GM12892 (cell line): ENCODE measurements at places on chromosomes 3 and 15.

DNA sequence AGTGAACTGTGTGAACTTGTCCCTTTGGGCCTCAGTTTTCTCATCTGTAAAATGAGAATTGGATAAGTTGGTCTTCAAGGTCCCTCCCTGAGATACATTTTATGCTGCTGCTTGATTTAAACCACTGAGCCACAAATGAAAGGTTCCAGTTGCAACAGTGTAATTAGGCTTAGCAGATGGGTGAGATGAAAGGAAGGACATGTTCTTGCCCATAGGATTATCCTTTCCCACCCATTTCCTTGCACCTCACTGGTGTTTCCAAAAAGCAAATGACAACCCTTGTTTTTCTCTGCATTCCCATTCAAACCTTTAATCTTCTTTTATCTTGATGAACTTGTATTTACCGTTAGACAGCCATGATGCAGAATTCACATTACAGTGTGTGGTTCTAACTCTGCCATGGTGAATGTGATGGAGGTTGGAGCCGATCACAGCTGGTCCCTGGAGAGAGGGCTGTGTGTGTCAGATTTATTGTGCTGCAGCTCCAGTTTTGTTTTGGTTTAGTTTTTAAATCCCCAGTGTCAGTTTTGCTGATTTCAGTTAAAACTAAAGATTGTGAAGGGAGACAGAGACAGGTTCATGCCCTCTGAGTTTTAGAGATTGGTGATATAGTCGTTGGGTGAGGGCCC, 44.0 kb downstream of the MAP2K1 start:
- DNase-seq, result no peak

- no peak for DNase-seq
These were observed 67.9 kb downstream of the CNTN4 start for GRCh38 chr3:2166552-2166951.

- DNase-seq, result no peak
These were observed 247.4 kb downstream of the MCTP2 start for GRCh38 chr15:94478763-94479162.

GRCh38 chr3:98982351-98982750, 80.9 kb upstream of the DCBLD2 start:
- DNase-seq, result no peak

GRCh38 chr3:39284457-39284881, 4.6 kb upstream of the CX3CR1 start:
- DNase-seq, result no peak

- no peak for DNase-seq
These were observed 9.0 kb downstream of the NIPA1 start for GRCh38 chr15:22795206-22796063.

GRCh38 chr3:149058198-149058597, 28.1 kb downstream of the HLTF start:
- DNase-seq, result no peak

GRCh38 chr3:116191409-116191808, 253.9 kb downstream of the LSAMP start:
- DNase-seq, result no peak

DNA sequence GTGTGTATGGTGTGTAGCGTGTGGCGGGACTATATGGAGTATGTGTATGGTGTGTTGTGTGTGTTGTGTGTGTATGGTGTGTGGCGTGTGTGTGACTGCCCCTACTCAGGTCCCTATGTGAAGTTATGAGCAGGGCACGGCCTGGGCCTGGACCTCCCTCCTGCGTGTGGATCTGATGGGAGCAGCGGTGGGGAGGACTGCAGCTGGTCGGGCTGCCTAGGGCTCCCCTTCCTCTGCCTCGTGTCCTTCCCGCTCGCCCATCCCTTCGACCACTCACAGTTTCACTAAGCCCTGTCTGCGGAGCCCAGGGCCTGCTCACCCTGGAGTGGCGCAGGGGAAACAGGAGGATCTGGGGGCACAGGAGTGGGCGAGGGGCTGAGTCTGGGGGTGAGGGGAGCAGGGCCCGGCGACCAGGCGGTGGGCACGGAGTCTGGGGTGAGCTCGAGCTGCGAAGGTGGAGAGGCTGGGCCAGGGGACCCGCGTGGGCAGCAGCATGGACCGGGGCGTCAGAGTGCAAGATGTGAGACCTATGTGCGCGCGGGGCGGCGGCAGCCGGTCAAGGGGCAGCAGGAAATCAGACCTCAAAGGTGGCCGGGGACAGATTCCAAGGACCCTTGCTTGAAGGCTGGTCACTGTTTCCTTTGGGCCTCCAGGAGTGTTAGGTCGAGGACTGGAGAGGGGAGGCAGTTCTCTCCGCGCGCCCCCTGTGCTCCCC, 26.6 kb downstream of the GABRA5 start:
- no peak for DNase-seq

GRCh38 chr3:186187401-186188275, 78.7 kb upstream of the ETV5 start:
- no peak for DNase-seq

- DNase-seq, result no peak
These were observed 41.1 kb downstream of the LYZL4 start for GRCh38 chr3:42369304-42369703.

- no peak for DNase-seq
These were observed 8.7 kb downstream of the TEX264 start for GRCh38 chr3:51679777-51680176.
